A549 treated with dexamethasone at 1 μM for 4 hours (cell line): ENCODE measurements at places on chromosomes 12 and 14. TPM values are rescaled to one million over a fixed set of nuclear protein-coding genes. Genes with fewer than 3 reads are reported as not detected.

CATSPERB gene
- not detected in 5 replicates for total RNA-seq

OR4Q3 gene
- not detected in 5 replicates for total RNA-seq

IFI27 gene
- 0.62 to 1.6 TPM (median 0.87 TPM) in 5 replicates for total RNA-seq

PPFIA2 gene
- not detected in 5 replicates for total RNA-seq

SLC2A3 gene
- 7.2 to 9.9 TPM (median 9.3 TPM) in 5 replicates for total RNA-seq

IQSEC3 gene
- 0.01 to 0.11 TPM (median 0.02 TPM) in 5 replicates for total RNA-seq

CCDC38 gene
- 0.06 to 0.15 TPM (median 0.10 TPM) in 5 replicates for total RNA-seq

HCAR3 gene
- 0.06 to 0.11 TPM in 2 of 5 replicates, not detected in the others for total RNA-seq
